CD8-positive, alpha-beta memory T cell (primary cell): ENCODE measurements at places on chromosomes 3 and 15. TPM values are rescaled to one million over a fixed set of nuclear protein-coding genes. Genes with fewer than 3 reads are reported as not detected.

GRCh38 chr3:89947337-89947954 lies 840.0 kb downstream of the EPHA3 start:
- DNase-seq, result no peak
- H3K4me3 ChIP-seq, result no peak overlapping the region
- H3K27me3 ChIP-seq, result no peaks in the 10 kb centered on the region
- H3K27ac ChIP-seq, result no peak overlapping the region

- H3K27ac ChIP-seq, result no peak overlapping the region
- H3K27me3 ChIP-seq, result no peaks in the 10 kb centered on the region
- H3K36me3 ChIP-seq, result no peaks in the 10 kb centered on the region
- no peak overlapping the region for H3K4me3 ChIP-seq
Observed at GRCh38 chr3:42101048-42101447, 9.9 kb downstream of the TRAK1 start.

- no peaks in the 10 kb centered on the region for H3K27me3 ChIP-seq
- H3K4me3 ChIP-seq, result no peak overlapping the region
- DNase-seq, result no peak
- no peaks in the 10 kb centered on the region for H3K4me1 ChIP-seq
- no peak overlapping the region for H3K27ac ChIP-seq
Observed at GRCh38 chr3:63295806-63296205, 17.7 kb downstream of the SYNPR start.

GRCh38 chr3:126130981-126131745 lies 47.2 kb upstream of the SLC41A3 start:
- no peaks in the 10 kb centered on the region for H3K36me3 ChIP-seq
- H3K4me3 ChIP-seq, result no peak overlapping the region
- DNase-seq, result no peak
- H3K4me1 ChIP-seq, result no peaks in the 10 kb centered on the region
- H3K27ac ChIP-seq, result no peak overlapping the region

- H3K27me3 ChIP-seq, result no peaks in the 10 kb centered on the region
- no peaks in the 10 kb centered on the region for H3K36me3 ChIP-seq
- H3K4me1 ChIP-seq, result no peaks in the 10 kb centered on the region
- no peak overlapping the region for H3K27ac ChIP-seq
Observed at GRCh38 chr3:183274609-183275008, 21.6 kb downstream of the B3GNT5 start.

DNA sequence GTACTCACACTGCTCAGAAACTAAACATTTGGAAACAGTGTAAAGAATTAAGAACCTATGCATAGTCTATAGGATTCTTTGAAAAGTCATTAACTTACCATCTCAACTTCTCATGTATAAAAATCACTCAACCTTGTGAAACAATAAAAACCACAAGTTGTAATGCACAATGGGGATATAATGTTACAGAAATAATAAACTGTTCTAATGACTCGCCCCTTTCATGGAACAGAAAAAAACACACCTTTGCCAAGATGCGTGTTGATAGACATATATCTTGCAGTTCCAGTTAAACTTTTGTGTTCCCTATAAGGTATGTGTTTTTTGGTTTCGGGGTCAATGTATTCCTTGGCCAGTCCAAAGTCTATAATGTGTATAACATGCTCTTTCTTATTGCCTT lies 50.8 kb upstream of the PPIB start:
- no peak overlapping the region for H3K4me3 ChIP-seq
- no peaks in the 10 kb centered on the region for H3K27me3 ChIP-seq
- no peak for DNase-seq
- H3K4me1 ChIP-seq, result no peaks in the 10 kb centered on the region
- H3K27ac ChIP-seq, result no peak overlapping the region

- no peaks in the 10 kb centered on the region for H3K27me3 ChIP-seq
- H3K36me3 ChIP-seq, result no peaks in the 10 kb centered on the region
- H3K27ac ChIP-seq, result no peak overlapping the region
- H3K4me3 ChIP-seq, result no peak overlapping the region
Observed at GRCh38 chr3:38579141-38579540, 70.3 kb downstream of the SCN5A start.

DNA sequence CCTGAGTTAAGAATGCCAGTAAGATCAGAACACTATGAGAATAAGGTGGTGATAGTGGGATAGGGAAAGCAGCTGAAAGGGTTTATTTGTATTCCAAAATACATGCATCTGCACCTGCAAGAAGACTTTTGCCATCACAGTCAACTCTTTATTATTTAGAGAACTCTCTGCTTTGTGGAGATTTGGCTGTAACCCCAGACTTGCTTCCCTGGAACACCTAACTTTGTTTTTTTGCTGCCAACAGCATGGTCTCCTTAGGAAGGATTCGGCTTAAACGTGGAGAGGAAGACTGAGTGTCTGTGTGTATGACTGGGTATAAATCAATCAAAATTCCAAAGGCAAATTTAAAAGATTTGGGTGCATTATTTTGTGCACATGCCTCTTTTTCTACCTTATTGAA lies 21.6 kb upstream of the SLITRK3 start:
- H3K27me3 ChIP-seq, result no peaks in the 10 kb centered on the region
- no peak for DNase-seq
- no peak overlapping the region for H3K4me3 ChIP-seq
- no peaks in the 10 kb centered on the region for H3K36me3 ChIP-seq
- no peaks in the 10 kb centered on the region for H3K4me1 ChIP-seq
- no peak overlapping the region for H3K27ac ChIP-seq

- no peak for DNase-seq
- H3K27ac ChIP-seq, result no peak overlapping the region
- H3K27me3 ChIP-seq, result no peaks in the 10 kb centered on the region
- no peak overlapping the region for H3K4me3 ChIP-seq
Observed at GRCh38 chr3:22908989-22909507, 294.1 kb upstream of the UBE2E2 start.

GRCh38 chr3:113055201-113055600 lies 64.4 kb downstream of the GTPBP8 start:
- H3K27me3 ChIP-seq, result no peaks in the 10 kb centered on the region
- no peaks in the 10 kb centered on the region for H3K36me3 ChIP-seq
- peaks cover 8% of the 10 kb centered on the region for H3K4me1 ChIP-seq
- DNase-seq, result no peak

DNA sequence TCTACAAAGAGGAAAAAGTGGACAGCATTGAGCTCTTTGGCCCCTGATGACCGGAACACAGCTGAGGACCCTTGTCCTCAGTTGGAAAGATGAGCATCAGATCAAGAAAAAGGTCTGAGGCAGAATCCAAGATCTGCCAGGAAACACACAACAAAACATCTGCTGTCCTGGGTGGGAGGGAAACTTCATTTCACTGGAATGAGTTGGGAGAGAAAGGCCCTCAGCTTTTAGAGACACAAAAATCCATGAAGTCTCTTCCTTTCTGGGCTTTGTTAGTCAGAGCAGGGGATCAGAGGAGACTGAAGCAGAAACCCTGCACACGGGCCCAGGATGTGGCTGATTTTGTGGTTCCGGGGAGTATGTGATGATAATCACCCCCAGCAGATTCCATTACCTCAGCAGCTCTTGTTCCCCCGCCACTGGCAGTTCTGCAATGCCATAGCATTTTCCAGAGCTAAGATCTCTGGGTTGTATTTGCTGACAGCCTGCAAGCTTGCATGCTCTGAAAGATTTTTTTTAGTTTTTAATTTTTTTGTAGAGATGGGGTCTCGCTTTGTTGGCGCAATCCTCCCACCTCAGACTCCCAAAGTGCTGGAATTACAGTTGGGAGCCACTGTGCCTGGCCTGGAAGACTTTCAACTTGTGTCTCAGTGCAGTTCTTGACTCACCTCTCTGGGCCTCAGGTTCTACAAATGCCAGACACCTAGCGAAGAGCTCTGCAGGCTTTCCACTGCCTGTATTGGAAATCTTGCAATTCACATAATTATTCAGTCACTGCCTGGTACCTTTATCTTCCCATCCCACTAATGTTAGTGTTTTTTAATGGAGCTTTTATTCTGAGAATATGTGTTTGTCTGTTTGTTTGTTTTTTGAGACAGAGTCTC lies 5.8 kb upstream of the TATDN2 start:
- peak overlapping the region; percentile 13 for H3K27ac ChIP-seq
- H3K27me3 ChIP-seq, result no peaks in the 10 kb centered on the region
- DNase-seq, result peak; percentile 88
- peaks cover 44% of the 10 kb centered on the region for H3K4me1 ChIP-seq
- H3K36me3 ChIP-seq, result no peaks in the 10 kb centered on the region

DNA sequence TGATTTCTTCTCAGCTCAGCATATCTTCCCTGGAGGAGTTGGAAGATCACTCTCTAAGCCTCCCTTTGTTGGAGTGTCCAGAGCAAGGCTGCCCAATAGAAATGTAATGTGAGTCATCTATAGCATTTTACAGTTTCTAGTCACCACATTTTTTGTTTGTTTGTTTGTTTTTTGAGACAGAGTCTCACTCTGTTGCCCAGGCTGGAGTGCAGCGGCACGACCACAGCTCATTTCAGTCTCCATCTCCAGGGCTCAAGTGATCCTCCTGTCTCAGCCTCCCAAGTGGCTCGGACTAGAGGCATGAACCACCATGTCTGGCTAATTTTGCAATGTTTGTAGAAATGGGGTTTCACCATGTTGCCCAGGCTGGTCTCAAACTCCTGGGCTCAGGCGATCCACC lies 21.3 kb downstream of the KLHL6 start:
- no peak for DNase-seq
- peaks cover 19% of the 10 kb centered on the region for H3K4me1 ChIP-seq
- no peak overlapping the region for H3K4me3 ChIP-seq
- H3K36me3 ChIP-seq, result no peaks in the 10 kb centered on the region

DNA sequence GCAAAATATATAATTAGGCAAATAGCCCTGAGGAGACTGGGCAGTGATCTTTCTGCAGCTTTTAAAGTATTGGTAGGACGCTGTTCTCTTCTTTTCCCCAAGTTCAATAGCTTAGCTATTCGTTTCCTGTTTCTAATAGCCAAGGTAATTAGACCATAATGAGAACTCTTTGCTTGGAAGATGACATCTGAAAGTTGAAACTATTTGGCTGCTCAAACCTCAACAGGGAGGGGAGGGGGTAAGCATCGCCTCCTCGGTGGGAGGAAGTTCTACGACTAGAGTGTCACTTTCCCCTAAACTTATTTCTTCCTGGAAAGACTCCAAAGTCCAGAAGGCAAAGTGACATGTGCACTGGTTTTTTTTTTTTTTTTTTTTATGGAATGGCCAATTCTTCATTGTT lies 22.8 kb upstream of the ALDH1A3 start:
- H3K4me1 ChIP-seq, result no peaks in the 10 kb centered on the region
- H3K36me3 ChIP-seq, result no peaks in the 10 kb centered on the region
- DNase-seq, result no peak
- H3K27me3 ChIP-seq, result no peaks in the 10 kb centered on the region
- no peak overlapping the region for H3K27ac ChIP-seq
- no peak overlapping the region for H3K4me3 ChIP-seq

GRCh38 chr15:51108933-51109550 lies 14.3 kb upstream of the TNFAIP8L3 start:
- H3K36me3 ChIP-seq, result no peaks in the 10 kb centered on the region
- no peak for DNase-seq
- no peak overlapping the region for H3K4me3 ChIP-seq
- no peak overlapping the region for H3K27ac ChIP-seq
- H3K4me1 ChIP-seq, result no peaks in the 10 kb centered on the region

GRCh38 chr3:167507954-167508353 lies 34.1 kb upstream of the SERPINI2 start:
- no peaks in the 10 kb centered on the region for H3K27me3 ChIP-seq
- H3K36me3 ChIP-seq, result no peaks in the 10 kb centered on the region
- DNase-seq, result no peak
- no peaks in the 10 kb centered on the region for H3K4me1 ChIP-seq

GRCh38 chr3:40923143-40923542 lies 276.2 kb upstream of the CTNNB1 start:
- no peak overlapping the region for H3K4me3 ChIP-seq
- no peaks in the 10 kb centered on the region for H3K36me3 ChIP-seq
- H3K27me3 ChIP-seq, result no peaks in the 10 kb centered on the region
- no peaks in the 10 kb centered on the region for H3K4me1 ChIP-seq
- no peak for DNase-seq
- H3K27ac ChIP-seq, result no peak overlapping the region

GRCh38 chr3:71657831-71658530 lies 67.2 kb downstream of the EIF4E3 start:
- no peak overlapping the region for H3K4me3 ChIP-seq
- H3K27ac ChIP-seq, result no peak overlapping the region
- no peaks in the 10 kb centered on the region for H3K36me3 ChIP-seq
- no peak for DNase-seq

- DNase-seq, result no peak
- H3K27me3 ChIP-seq, result no peaks in the 10 kb centered on the region
- H3K4me1 ChIP-seq, result no peaks in the 10 kb centered on the region
- no peak overlapping the region for H3K27ac ChIP-seq
- H3K4me3 ChIP-seq, result no peak overlapping the region
Observed at GRCh38 chr3:14235912-14236295, 57.3 kb downstream of the LSM3 start.

DNA sequence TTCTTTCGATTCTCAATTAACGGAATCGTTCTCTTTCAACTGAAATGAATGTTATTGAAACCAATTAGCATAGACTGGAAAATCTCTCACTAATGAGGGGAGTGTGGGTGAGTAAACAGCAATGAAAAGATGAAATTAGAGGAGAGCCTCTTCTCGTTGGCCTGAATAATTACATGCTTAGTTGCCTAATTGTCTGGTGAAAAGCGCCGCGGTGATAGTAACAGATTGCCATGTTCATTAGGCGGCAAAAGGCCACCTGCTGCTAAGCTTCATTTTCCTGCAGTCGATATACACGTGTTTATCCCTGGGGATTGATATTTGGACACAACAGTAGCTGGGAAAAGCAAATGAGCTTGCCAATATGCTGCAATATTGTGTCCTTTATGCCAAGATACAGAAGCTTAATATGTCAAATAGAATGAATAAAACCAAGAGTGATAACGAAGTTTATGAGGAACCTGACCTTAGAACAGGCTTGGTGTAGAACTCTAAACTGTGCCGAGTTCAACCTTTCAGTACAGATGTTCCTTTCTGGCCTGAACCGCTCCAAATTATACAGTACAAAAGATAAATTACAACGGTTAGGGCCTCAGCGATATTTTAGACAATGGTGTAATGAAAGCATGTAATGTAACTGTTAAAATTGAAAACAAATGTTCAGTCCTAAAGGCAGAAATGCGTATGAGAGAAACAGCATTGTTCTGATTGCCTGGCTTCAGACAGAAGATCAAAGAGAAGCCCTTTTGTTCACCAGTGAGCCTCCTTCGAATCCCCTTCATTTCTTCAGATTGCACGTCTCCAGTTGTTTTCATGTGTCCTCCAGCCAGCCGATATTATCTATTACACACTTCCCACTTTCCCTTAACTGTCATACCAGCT lies 185.2 kb downstream of the SHOX2 start:
- DNase-seq, result no peak
- no peak overlapping the region for H3K27ac ChIP-seq
- H3K4me1 ChIP-seq, result no peaks in the 10 kb centered on the region
- H3K4me3 ChIP-seq, result no peak overlapping the region
- H3K27me3 ChIP-seq, result no peaks in the 10 kb centered on the region

- no peaks in the 10 kb centered on the region for H3K36me3 ChIP-seq
- H3K27me3 ChIP-seq, result no peaks in the 10 kb centered on the region
- peaks cover 7% of the 10 kb centered on the region for H3K4me1 ChIP-seq
- DNase-seq, result no peak
- no peak overlapping the region for H3K27ac ChIP-seq
- H3K4me3 ChIP-seq, result no peak overlapping the region
Observed at GRCh38 chr15:39789736-39790135, 7.1 kb upstream of the FSIP1 start.

Gene NANOGP8
- not detected for total RNA-seq

Gene ST3GAL6
- 0.20 TPM for total RNA-seq

Gene FOXB1
- 0.37 TPM for total RNA-seq

Gene CLDN16
- not detected for total RNA-seq

Gene MYZAP
- total RNA-seq, result not detected

Gene FBXW12
- total RNA-seq, result not detected

Gene FETUB
- not detected for total RNA-seq

Gene CCDC51
- 26.0 TPM for total RNA-seq

Gene OR4F15
- not detected for total RNA-seq

Gene SLC12A1
- total RNA-seq, result not detected

Gene FBXO40
- not detected for total RNA-seq

Gene SLC30A4
- total RNA-seq, result 3.3 TPM

Gene TP63
- 0.31 TPM for total RNA-seq

Gene MITF
- 0.38 TPM for total RNA-seq

Gene CCDC66
- 35.7 TPM for total RNA-seq
